ENCODE measurements at places on chromosomes 1 and 21.

DNA sequence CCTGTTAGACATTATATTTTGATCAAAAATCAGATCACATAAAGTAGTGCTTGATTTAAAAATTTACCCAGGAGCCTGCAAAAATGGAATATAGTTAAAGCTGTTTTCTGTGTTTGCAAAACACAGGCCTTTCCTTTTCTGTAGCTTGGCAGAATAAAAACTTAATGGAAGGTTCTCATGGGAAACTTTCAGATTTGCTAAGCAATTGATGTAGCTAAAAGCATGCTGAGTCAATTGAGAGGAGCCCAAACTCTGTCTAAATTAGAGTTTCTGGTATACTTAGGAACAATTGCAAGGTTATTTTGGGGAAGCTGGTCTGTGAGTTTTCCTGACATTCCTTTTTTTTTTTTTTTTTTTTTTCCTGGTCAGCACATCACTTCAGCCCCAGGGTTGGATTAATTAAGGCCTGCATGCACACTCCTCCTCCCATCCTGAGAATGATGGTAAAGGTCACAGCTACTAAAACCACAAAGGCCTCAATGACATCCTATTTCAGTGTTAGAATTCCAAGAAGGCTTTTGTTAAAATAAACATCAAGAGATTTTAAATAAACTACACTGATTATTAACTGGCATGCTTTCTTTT lies 608.7 kb downstream of the PLPP3 start:
- DNase-seq, result peak; percentile 60

DNA sequence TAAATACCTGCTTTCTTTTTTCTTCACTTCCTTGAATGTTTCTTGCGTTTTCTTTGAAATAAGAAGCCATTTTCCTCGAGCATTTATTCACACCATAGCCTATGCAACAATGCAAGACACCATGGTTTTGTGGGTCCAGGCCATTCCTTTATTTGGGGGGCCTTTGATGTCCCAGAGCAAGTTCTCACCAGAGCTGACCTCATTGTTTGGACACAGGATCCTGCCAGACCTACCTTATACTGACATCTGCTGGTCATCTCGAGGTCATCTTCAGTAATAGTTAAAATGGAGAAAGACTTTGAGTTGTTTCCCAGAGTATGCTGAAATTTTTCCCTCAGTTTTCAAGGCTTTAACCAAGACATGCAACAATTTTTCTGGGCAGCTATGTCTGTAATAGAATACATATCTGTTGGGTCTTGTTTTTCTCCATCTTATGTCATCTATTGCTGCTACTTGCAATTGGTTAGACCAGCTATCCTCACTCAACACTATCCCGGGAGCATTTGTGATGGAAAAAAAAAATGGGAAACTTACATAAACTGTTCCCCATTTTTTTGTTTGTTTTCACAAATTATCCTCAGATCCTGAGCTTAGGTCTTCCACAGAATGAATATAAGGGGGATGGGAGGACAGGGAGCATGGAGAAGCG lies 34.0 kb upstream of the BACE2 start:
- no peak for DNase-seq

- DNase-seq, result no peak
These were observed 86.0 kb downstream of the EPHB2 start for GRCh38 chr1:22796642-22797041.

- DNase-seq, result no peak
These were observed 107.0 kb upstream of the NGF start for GRCh38 chr1:115445090-115445489.

- DNase-seq, result no peak
These were observed 117.1 kb upstream of the DUSP10 start for GRCh38 chr1:221858818-221859611.

GRCh38 chr1:172682812-172683211 lies 23.9 kb downstream of the FASLG start:
- DNase-seq, result no peak

DNA sequence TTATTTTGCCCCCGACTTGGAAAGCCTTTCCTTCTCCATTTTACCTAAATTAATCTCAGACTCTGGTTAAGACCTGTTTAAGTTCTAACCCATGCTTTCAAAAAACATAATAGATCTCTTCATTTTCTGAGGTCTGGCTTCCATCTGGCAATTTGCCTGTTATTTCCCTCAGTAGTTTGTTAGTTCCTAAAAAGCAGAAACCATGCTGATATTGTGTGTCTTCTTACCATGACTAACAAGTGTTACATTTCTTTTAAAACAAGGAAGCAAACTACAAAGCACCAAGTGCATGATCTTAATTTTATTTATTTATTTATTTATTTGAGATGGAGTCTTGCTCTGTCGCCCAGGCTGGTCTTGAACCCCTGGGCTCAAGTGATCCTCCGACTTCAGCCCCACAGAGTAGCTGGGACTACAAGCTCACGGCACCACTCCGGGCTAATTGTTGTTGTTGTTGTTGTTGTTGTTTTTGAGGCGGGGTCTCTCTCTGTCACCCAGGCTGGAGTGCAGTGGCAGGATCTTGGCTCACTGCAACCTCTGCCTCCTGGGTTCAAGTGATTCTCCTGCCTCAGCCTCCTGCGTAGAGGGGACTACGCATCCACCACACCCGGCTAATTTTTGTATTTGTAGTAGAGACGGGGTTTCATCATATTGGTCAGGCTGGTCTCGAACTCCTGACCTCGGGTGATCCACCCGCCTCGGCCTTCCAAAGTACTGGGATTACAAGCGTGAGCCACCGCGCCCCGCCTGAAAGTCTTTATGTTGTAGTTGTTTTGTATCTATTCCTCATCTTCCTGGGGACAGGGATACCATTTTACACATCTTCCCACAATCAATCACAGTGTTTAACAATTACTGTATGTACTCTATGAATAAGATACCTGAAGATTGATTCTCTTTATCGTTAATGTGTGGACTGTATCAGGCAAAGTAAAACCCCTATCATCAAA lies 1.3 kb upstream of the PATJ start:
- DNase-seq, result no peak

DNA sequence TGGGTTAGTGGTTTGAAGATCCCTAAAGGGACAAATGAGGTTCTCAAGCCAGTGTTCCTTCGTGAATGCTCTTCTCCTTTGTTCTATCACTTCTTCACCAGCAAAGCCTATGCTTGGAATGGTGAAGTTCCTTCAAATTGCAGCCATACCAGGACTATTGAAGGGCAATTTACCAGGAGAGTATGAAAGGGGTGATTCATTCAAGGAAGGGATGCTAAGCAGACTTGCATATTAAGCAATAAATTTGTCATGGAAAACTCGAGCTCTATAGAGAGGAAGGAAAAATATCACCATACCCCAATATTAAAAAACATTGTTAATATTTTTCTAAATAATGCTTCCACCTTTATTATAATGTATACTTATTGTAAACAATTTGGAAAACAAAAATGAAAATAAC lies 9.3 kb upstream of the TSNAX start:
- no peak for DNase-seq

GRCh38 chr1:197768014-197768805 lies 7.1 kb downstream of the DENND1B start:
- no peak for DNase-seq

DNA sequence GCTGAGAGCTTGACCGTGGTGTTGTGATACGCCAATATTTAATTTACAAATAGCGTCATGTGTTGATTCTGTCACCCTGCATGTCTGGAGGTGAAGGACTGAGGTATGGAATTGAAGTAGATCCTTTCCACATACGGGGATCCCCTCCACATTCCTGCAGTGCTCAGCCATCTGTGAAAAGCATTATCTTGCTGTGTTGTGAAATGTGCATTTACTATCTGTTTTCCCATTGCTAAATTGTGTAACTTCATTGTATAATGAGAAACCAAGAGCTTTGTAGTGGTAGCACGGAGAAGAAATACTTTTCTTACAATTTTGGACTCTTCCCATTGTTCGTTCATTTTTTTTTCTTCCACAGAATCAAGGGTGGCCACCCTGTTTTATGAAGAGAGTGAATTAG lies 577.3 kb upstream of the ZP4 start:
- no peak for DNase-seq

DNA sequence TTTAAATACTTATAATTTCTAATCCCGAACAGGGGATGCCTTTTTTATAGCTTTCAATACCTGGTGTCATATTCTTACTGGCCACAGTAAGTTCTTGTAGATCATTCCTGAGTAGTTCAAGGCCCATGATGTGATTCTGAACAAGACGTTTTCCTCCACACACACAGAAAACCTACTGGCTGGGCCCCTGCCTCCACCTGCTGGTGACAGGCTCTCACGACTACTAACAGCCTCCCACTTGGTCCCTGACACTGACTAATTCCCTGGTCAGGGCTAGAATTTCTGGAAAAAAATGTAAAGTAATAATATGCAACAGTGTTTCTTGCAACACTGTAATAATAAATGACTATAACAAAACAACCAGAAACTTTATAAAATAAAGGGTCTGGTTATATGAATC lies 50.4 kb upstream of the RIPK4 start:
- DNase-seq, result peak; percentile 42

DNA sequence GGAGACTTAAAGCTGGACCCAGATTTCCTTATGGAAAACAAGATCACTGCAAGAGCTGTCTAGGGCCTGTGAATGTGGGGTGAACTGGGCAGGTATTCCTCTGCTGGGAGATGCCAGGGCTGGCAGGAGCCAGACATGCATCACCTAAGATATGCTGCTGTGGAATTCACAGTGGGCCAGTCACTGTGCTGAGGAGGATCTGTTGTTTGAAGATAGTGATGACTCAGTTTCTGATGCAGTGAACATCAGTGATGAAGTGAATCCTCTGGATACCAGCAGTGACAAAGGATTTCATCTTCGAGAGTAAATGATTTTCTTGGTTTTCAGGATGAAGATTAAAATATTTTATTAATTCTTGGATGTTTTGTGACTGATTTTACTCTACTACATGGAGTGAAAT lies 29.9 kb upstream of the CAMSAP2 start:
- DNase-seq, result no peak

DNA sequence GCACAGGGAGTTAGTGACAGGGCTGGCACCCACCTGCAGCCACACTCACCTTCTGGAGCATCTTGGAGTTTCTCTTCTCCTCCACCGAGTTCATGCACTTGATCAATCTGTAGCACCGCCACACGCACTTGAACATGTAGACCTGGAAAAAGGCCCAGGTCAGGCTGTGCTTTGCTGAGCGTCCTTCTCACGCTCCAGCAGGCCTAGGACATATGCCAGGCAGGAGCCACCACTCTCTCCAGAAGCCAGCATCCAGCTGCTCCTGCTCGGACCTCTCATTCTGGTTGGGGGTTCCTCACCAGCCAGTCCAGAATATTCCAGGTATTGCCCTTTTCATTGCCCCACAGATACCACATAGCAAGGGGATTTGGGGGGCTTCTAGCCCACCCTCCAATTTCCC lies 11.7 kb upstream of the MATN1 start:
- no peak for DNase-seq

DNA sequence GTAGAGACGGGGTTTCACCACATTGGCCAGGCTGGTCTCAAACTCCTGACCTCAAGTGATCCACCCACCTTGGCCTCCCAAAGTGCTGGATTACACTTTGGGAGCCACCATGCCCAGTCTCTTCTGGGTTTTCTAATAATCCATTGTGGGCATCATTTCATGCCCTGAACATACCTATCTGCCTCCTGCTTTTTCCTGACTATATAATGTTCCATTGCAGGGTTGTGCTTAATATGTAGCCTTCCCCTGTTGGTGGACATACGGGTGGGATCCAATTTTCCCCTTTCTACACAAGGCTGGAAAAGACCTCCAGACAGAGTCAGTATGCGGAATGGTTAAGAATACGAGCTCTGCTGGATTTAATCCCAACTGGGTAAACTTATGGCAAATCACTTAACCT lies 3.5 kb upstream of the ZNF683 start:
- no peak for DNase-seq

GRCh38 chr1:24765308-24765988 lies 20.2 kb downstream of the CLIC4 start:
- no peak for DNase-seq

GRCh38 chr1:36775716-36776115 lies 258.6 kb downstream of the GRIK3 start:
- no peak for DNase-seq

DNA sequence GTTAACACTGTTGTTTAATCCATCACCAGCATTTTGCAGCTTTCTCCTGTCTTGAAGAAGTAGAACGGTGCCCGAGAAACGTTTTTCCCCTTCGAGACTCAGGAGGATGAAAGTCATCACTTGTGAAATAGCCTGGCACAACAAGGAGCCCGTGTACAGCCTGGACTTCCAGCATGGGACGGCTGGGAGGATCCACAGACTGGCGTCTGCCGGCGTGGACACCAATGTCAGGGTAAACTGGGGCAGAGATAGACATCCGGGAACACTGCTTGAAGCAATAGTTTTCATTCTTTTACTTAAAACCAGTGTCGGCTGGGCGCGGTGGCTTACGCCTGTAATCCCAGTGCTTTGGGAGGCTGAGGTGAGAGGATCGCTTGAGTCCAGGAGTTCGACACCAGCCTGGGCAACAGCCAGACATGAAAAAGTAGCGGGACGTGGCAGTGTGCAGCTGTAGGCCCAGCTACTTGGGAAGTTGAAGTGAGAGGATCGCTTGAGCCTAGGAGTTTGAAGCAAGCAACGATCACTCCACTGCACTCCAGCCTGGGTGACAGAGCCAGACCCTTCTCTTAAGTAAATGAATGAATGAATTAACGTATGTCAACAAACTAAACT lies 945 bp downstream of the CHAF1B start:
- DNase-seq, result no peak

DNA sequence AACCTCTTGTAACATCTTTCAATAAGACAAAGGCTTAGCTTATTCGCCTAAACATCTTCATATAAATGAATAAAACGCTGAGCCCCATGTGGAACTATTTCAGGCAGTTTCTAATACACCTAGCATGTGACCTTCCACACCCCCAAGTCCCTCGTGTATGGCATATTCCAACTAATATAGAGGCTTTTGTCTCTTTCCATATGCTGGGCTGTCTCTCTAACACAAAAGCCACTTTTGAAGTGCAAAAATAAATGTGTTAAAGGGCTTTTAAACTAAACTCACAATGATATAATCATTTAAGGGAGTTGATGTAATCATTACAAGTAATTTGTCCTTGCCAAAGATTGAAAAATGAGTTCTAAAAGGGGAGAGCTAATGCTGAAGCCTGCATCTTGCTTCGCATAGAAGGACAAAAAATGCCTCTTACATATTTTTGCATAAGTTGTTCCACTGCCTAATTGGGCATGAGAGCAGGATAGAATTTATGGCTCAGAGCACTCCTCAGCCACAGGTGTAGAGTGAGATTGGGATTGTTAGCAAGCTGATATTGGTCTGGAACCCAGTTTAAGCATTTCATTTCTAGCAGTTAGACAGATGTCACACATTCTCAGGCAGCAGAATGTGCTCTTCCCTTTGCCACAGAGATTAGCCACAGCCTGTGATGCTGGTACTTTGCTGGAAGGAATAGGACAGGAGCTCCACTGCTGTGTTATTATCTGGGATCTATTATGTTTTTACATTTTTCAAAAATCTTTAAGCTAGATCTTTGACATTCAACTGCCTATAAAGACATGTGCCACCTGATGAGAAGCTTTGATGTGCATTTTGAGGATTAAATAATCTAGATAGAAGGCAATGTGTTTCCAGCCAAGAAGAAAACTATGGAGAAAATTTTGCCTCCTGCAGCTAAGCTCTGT lies 1044.4 kb downstream of the ADGRL2 start:
- DNase-seq, result no peak

GRCh38 chr1:31753707-31754349 lies 10.3 kb downstream of the ADGRB2 start:
- no peak for DNase-seq

All from retinal pigment epithelial cell (primary cell).